Skeletal muscle cell (primary cell): ENCODE measurements at places on chromosomes 1 and 21.
A peak's percentile ranks its signal among the peaks of the same experiment; 100 is the strongest.

DNA sequence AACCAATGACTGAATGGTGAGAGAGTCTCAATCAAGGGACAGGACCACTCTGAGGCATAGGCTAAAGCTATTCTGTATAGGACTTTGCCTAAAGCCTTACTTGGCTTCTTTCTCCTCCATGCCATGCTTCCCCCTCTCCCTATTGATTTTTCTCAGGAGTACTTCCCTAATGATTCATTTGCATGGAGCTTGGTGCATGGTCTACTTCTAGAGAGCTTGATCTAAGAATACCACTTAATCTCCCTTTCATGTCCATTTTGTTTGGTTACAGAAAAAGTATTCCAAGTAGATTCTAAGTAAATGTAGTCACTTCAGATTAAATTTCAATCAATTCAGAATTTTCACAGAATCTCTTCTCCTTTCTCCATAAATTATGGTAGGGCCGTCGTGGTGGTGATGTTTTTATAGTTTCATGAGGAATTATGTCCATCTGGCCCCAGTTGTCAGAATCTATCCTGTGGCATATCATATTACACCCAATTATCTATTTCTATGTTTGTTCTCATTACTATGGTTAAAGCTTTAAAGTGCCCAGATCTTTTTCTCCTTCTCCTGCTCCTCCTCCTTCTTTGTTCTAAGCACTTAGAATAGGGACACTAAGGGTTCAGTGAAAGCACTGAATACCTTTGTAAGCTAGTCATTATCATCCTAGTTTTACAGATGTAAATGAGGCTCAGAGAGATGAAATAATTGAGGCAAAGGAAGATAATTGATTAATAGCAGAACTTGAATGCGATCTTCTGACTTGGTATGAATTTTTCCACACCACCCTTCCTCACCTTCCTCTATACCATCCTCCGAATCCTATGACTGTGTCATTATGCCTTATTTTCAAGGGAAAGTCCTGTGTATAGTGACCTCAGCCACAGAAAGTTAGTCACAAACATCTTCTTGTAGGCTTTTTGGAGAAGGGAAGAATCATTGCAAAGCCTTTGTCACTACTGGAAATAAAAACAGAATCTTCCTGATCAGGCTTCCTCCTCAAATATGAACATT is 85.6 kb upstream of the ZRANB2 start:
- no peak for DNase-seq

DNA sequence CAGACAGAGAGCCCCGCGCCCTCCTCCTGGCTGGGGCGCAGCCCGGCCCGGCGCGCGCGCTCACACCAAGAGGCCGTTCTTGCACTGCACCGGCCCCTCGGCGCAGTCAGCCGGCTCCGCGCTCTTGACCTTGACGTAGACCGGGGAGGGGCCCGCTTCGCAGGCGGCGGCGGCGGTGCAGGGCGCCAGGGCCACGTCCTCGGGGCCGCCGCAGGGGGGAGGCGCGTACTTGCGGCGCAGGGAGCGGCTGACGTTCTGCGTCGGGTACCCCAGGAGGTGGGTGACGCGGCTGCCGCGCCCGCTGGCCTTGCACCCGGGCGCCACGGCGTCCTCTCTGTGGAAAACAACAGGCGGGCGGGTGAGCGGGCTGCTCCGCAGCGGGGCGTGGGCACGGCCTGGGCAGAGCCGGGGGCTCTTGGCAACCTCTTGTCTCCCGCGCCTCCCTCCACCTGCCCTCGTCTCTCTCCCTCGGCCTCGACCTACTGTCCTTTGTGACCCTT is 7.7 kb downstream of the VSIG8 start:
- peak; percentile 64 for DNase-seq

GRCh38 chr1:997993-998744 is 1.7 kb downstream of the HES4 start:
- DNase-seq = no peak

DNA sequence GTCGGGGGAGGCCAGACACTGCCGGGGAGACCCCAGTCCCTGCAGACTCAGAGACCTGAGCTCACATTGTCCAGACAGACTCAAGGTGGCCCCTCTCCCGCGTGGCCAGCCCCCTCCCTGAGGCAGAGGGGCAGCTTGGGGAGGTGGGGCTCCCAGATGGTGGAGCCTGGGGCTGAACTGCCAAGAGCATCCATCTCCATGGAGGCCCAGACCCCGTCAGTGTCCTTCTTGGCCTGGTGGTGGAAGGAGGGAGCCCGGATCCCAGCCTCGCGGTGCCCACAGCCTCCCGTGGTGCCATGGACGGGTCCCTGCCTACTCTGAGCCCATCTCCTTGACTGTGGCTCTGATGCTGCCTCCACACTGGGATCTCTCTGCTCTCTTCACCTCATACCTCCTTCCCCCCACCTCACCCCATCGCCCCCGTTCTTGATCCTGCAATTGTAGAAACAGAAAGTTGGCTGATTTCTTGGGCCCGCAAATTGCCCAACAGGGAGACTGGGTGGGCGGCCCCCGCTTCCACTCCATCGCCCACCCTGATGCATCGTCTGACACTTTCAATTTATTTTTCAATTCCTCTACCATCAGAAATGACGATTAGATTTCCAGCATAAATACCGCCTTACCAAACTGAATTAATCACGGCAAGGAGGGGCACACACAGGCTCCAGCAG is 348.9 kb downstream of the MATN1 start:
- DNase-seq = no peak

DNA sequence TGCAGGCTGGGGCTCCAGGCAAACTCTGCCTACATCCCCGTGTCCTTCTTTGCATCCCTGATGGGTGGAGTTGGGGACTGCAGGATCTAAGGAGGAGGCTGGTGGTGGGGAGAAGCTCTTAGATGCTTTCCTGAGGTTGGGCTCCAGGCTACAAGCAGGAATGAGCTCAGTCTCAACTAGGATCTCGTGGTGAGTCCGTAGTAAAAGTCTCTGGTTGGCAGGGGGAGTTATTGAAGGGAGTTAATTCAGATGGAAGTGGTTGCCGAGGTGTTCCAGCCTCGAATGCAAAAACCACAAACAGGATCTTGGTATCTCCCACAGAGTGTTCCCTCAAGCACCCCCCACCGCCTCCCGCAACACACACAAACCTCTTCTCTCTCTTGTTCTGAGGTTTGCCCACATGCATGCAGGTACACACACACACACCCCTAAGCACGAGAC is 35.0 kb downstream of the TMCC2 start:
- no peak for DNase-seq

DNA sequence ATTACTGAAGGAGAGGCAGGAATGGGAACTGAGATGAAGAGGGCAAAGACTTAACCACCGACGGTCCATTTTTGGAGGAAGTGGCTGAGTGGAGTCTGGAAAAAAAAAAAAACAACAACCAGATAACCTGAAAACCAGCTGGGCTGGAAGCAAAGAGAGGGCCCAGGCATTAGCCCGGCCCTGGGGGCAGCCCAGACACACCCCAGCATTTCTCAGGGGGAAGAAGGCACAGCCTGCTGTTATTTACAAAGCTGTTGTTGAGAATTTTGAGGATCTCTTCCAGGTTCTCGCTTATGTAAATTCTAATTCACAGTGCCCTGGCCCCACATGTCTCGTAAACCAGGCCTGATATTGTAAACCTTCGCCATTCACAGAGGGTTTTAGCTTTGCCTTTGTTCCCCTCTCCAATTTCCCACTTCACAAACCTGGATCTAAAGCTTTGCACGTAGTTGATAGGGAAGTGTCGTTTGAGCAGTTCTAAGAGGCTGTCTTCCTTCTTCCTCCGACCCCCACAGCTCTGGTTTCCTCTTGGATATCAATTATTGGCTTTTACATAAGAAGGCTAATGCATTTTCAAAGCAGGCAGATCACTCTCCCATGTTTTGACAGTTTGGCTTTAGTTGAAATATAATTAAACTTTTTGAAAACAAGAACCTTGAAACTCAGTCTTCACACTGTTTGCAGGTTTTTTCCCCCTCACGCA is 161.8 kb upstream of the IRF2BP2 start:
- DNase-seq = no peak

- DNase-seq = no peak
Observed at GRCh38 chr1:54378157-54378873, 27.9 kb downstream of the SSBP3 start.

- DNase-seq = no peak
Observed at GRCh38 chr1:62425041-62425440, 11.8 kb upstream of the USP1 start.

GRCh38 chr1:8678673-8679394 is 138.6 kb downstream of the RERE start:
- no peak for DNase-seq
